ENCODE measurements at places on chromosomes 11 and 22.

- DNase-seq: no peak
Measured at GRCh38 chr11:122304973-122305372, 189.0 kb upstream of the BLID start.

DNA sequence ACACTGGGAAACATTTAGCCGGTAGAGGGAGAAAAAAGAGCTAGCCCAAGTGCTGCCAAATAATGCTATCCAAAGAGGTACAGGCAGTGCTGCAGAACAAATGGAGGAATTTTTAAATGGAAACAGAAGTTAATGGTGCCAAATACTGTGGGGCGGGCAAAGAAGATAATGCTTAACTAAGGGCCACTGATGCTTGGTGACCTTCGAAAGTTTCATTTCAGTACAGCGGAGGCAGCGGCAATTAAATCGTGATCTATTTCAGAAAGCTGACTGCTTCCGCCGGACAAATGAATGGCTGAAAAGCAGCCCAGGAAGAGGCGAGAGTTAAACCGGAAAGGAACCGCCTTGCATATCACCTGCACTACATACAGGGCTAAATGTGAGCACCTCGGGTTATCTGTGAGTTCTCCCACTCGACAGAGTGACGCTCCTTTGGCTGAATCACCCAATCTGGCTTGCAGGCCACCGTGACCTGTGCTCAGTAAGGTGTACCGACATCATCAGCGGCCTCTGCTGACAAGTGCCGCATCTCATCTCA lies 42.1 kb downstream of the CADM1 start:
- no peak for DNase-seq

- no peak for DNase-seq
Measured at GRCh38 chr22:49333206-49333605, 494.5 kb downstream of the BRD1 start.

- DNase-seq: no peak
Measured at GRCh38 chr11:65792456-65792855, 5.6 kb downstream of the OVOL1 start.

- DNase-seq: no peak
Measured at GRCh38 chr11:27649800-27650199, 50.5 kb downstream of the BDNF start.

DNA sequence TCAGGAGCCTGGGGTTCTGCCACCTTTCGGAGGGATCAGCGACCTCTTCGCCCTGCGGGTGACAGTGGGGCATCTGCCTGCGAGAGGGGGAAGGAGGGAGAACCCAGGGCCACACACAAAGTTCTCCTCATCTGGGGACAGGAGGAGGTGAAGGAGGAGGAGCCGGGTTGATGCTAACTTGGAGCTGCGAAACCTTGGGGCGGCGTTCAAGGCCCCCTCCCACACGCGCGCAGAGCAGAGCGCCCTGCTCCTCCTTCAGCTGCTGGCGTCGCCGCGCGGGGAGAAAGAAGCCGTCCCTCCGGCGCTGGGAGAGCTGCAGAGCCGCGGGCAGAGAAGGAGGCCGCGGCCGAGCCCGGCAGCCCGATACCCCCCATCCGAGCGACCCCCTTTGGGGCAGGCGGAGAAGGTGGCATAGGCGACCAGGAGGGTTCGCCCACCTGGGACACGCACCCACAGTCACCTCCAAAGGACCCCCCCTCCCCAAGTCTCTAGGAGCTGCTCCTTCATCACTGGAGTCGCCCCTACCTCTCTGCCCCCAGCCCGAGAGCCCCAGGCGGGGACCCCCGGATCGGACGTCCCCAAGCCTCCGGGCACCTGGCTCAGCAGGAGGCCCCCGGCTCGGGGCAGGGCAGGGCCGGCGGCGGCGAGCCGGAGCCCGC lies at the start of gene RASD2:
TSS of gene RASD2 (plus strand) at position 237 of the 659 bp plus-strand sequence. CDS start 5,979 bp downstream, outside the sequence.
- DNase-seq: no peak

GRCh38 chr11:11667056-11667455 lies 45.3 kb upstream of the GALNT18 start:
- no peak for DNase-seq

DNA sequence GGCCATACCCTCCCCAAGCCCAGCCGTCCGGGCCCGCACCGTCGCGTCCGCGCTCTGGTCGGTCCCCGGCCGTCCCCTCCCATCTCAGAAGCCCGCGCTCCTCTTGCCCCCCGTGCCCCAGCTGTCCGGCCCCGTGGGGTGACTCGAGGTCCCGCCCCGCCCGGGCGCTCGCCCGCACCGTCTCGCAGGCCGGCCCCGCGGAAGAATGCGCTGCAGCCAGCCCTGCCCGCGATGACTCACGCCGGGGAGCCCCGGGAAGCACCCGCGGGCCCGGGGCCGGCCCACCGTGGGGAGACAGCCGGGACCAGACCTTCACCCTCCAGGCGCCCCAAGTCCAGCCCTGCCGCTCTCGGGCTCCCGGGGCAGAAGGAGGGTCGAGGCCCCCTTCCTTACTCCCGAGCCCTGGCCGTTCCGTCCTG lies 320 bp upstream of the PHLDA2 start:
- DNase-seq: no peak

DNA sequence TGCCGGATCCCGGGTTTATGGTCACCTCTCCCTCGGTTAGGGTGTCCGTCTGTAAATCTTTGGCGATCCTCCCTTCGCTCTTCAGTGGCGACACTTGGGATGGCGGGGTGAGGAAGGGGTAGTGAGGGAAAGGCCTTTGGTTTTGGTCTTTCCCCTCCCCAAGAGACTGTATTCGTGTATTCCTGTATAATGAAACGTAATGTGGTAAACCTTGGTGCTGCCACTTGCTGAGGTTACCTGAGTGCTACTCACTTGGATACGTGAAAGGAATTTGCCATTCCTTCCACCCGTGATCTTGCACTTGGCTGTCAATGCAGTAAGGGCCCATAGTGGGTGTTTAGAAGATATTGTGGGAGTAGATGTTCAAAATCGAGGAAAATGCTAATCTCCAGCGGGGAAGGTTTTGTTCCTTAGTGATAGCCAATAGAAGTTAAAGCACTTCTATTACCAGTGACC lies 578 bp upstream of the NUP160 start:
- no peak for DNase-seq

DNA sequence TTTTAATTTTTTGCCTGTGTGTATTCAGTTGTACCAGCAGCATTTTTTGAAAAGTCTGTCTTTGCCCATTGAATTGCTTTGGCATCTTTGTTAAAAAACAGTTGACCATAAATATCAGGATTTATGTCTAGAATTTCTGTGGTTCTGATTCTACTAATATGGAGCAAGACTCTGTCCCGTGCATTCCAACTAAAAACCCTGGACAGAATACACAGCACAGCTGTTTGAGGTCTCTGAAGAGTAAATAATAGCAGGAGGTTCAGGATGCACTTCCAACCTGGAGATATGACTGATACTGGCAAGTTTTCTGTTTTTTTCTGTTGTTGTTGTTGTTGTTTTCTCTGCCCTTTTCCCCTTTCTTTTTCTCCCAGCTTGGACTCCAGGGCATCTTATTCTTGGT lies 141.9 kb downstream of the TMEM135 start:
- DNase-seq: no peak

- DNase-seq: no peak
Measured at GRCh38 chr22:35889071-35889470, 139.6 kb downstream of the RBFOX2 start.

GRCh38 chr11:117835576-117835975 lies 11.0 kb upstream of the FXYD2 start:
- DNase-seq: no peak

DNA sequence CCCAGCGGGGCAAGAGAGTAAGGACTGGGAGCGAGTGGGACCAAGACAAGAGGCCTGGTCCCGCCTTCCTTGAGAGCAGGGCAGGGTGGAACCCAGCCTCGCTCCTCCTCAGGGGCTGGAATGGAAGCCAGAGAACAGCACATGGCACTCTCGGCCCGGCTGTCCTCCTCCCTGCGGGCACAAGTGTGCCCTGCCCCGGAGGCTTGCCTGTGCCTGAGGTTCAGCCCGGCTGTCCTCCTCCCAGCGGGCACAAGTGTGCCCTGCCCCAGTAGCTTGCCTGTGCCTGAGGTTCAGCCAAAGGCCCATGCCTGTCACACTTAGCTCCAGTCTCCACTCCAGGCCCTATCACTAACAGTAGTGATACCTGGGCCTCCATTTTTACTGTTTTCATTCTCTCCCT lies 24.2 kb downstream of the SULT4A1 start:
- no peak for DNase-seq

GRCh38 chr11:127308291-127308690 lies 307.7 kb upstream of the KIRREL3 start:
- DNase-seq: no peak

GRCh38 chr11:33280411-33280810 lies 23.2 kb downstream of the HIPK3 start:
- DNase-seq: no peak

DNA sequence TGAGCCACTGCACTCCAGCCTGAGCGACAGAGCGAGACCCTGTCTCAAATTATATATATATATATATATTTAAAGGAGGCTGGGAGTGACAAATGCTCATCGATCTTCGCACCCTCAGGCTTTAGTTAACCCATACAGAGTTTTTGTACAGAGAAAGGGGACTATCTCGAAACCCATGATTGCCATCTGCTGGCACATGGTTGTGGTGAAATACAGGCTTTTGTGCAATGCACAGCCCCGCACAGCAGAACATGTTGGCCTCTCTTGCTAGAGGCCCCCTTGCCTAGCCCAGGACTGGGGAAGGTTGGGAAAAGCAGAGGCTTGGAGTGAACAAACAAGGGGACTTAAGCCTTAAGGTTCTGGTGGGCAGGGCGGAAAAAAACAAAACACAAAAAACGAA lies 3.6 kb downstream of the MYBPC3 start:
- no peak for DNase-seq

DNA sequence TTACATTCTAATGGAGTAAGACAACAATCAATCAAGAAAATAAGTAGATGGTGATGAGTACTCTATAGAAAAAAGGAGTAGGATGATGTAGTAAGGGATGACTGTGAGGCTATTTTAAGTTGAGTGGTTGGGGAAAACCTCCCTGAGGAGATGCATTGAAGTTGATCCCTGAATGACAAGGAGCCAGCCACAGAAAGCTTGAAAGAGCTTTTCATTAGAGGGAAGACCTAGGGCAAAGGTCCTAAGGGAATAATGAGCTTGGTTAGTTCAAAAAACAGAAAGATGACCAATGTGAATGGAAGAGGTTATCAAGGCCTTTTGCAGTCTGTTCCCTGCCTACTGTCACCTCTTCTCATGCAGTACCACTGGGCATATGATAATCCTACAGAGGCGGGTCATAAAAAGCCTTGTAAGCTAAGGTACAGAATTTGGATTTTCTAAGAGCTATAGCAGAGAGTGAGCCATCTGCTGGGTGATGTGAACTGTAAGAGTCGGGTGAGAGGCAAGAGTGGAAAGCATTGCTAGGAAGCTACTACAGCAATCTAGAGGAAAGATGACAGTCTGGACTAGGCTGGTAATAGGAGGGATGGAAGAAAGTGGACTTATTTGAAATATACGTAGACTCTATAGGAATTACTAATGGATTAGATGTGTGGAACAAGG lies 3.1 kb downstream of the PPP2R1B start:
- no peak for DNase-seq

DNA sequence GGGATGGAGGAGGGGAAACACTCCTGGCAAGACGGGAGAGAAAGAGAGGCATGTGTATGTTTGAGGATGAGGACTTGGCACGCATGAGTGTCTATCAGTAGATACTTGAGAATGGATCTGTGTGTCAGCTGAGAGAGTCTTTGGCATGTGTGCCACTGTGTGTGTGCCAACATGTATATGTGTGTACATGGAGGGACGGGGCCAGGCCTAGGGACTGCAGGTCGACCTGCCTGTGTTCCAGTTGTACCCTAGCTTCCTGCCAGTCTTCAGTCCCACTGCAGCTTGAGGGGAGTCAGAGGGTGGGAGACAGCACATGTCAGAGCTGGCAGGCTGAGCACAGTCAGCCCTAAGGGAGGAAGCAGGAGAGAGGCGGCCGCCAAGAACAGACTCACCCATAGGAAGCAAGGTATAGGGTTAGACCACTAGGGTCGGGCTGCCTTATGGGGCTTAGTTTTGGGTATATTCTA lies 5.6 kb downstream of the CLCF1 start:
- DNase-seq: no peak

DNA sequence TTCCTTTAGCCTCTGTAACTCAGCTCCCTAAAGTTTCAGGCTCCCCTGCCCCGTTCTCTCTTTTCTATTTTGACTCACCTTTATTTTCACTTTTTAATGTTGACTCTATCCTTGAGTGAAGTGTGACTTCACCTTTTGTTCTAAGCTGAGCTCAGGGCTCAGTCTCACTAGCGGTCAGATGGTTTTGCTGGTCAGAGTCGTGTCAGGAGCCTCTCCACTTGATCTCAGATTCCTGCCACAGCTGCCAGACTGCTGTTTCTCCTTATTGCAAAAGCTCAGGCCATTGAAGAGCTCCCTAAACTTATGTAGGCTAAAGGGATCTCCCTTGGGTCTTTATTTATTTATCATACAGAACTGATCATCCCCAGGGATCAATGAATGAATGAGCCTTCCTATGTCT lies 13.7 kb upstream of the POU2AF2 start:
- no peak for DNase-seq

DNA sequence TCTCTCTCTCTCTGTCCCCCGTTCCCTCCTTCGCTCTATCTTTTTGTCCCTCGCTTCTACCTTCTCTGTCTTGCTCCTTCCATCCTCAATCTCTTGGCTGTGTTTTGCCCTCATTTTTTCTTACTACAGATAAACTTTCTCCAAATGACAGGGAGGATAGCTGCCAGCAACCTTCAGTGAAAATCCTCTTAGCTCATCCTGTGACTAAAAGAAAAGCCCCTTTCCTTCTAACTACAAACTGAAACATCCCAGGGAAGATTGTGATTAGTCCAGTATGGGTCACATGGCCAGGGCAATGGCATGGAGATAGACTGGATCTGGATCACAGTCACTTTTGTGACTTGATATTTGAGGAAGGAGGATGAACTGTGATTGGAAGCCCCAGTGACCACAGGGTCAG lies 10.4 kb downstream of the SPON1 start:
- DNase-seq: no peak

DNA sequence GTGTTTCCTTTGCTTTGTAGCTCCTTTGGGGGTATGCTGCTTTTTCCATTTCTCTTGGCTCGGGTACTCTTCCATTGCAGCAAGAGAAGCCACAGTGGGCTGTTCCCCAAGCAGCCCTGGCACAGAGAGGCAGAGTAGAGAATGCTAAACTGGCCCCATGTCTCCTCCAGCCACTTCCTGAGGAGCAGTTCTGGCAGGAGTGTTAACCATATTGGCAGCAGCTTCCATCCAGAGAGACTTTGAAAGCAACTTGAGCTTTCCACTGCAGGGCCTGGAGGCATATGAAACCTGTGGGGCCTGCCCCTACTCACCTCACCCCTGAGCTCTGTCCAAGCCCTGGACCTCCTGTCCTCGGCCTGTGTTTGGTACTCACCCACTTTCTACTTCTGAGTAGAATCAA lies 61.8 kb downstream of the ALX4 start:
- no peak for DNase-seq

DNA sequence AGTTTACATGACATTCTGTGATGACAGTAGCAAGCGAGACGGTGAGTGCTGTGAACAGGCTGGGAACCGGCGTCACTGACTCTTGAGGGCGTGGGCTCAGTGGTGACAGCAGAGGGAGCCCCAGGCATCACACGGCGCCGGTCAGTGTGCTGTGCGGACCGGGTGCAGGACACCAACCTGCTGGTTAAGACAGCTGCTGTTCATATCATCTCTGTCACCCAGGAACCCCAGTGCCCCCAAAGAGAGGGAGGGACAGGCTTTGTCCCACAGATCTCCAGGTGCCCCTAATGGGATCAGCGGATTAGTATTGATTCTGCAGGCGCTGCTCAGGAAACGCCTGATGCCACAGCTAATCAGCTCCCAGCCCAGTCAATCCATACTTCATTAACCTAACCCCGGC lies 18.4 kb downstream of the B3GAT1 start:
- DNase-seq: no peak

GRCh38 chr11:72604256-72604655 lies 70.0 kb downstream of the PDE2A start:
- no peak for DNase-seq

- no peak for DNase-seq
Measured at GRCh38 chr22:46758867-46759290, 3.6 kb upstream of the TBC1D22A start.

All from right renal cortex interstitium (tissue), 3 donors.